ENCODE measurements at places on chromosomes 2 and 18.
A peak's percentile ranks its signal among the peaks of the same experiment; 100 is the strongest.

DNA sequence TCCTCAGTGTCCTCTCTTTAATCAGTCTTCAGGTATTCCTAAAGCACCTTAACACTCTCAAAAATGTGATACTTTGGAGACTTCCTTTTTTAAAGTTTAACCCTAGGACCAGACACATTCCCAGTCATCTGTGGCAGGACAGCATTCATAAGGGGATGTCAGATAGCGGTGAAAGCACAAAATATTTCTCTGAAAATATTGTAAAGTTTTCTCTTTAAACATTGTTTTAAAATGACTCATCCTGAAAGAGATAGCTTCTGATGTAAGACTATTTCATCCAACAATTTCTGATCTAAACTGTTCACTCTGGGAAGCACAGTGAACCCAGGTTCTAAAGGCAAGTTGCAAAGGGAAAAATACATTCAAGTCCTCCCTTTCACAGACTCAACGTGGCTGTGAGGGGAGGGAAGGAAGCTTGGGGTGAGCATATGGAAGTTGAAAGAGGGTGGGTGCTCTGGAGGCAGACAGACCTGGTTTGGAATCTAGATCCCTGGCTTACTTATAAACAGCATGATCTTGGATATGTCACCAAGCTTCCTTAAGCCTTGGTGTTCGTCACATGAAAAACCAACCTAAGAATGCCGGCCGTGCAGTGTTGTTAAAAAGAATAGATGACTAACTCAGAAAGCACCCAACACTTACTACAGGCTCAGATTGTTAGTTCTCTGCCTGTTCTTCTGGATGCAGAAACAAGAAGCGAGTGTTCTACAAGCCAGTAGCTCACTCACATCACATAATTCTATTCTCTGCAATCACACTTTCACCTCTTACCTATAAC, 12.1 kb downstream of the GALNT14 start:
- DNase-seq: no peak

- no peak for DNase-seq
Measured at GRCh38 chr2:58812771-58813344, 571.7 kb upstream of the FANCL start.

DNA sequence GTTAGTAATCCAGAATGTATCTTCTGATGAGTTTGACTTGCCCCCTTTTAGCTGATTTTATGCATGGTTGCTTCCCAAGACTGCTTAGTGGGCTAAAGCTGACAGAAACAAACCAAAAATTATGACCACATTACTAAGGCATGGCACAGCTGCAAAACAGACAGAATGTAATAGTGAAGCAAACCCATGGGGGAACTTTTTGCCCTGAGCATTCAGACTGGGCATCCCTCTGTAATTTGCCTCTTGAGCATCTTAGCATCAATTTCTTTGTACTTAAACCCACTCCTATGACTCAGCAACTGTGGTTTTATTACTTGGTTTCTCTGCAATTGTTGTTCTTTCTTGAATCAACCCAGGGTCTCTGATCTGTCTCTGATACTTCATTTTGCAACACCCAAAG, 487.3 kb upstream of the DCC start:
- DNase-seq: no peak

GRCh38 chr2:142065156-142065555, 65.7 kb downstream of the LRP1B start:
- DNase-seq: no peak

DNA sequence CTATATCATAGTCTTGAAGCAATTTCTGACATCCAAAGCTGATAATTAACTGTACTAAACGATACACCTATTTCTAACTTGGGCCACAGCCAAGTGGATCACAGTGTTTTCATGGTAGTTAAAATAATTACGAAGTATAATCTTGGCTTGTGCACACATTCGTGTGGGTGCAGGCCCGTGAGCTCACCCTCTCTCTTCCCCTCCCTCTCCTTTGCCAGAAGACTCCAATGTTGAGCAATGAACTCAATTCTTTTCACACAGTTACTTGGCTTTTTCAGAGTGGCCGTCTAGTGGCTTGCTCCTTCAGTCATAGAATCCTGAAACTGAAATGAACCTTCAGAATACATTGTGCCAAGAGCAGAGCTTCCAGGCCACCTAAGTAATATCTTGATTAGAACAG, 178.7 kb downstream of the NCKAP5 start:
- no peak for DNase-seq

DNA sequence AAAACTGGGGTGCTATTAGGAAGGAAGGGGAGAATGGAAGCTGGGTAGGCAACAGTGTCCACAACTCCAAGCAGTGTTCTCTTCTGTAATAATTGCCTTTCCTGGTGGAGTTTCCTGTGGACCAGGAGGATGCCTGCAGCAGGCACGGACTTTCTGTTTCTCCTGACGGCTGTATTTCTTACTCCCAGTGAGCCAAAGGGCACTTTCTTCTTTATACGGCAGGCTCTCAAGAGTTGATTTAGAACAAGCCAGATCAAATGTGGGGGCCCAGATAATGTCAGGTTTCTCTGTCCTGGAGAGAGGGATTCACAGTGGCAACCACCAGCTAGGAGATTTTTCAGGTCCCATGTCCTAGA, 13.0 kb upstream of the PROC start:
- no peak for DNase-seq

DNA sequence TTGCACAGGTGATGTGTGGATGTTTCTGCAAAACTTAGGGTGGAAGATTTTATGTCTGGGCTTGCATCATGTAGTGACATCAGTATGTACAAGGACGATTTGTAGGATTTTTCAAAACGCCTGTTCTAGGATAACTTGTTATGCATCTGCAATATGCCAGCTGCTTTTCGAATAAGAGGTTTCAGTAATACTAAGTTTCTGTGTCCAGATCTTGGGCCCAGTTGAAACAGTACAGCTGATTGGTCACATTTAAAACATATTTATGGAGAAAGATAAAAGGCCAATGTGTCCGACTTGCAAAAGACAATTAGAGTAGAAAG, 1.2 kb downstream of the PTPN4 start:
- DNase-seq: no peak

- no peak for DNase-seq
Measured at GRCh38 chr2:221176667-221177066, 395.4 kb downstream of the EPHA4 start.

DNA sequence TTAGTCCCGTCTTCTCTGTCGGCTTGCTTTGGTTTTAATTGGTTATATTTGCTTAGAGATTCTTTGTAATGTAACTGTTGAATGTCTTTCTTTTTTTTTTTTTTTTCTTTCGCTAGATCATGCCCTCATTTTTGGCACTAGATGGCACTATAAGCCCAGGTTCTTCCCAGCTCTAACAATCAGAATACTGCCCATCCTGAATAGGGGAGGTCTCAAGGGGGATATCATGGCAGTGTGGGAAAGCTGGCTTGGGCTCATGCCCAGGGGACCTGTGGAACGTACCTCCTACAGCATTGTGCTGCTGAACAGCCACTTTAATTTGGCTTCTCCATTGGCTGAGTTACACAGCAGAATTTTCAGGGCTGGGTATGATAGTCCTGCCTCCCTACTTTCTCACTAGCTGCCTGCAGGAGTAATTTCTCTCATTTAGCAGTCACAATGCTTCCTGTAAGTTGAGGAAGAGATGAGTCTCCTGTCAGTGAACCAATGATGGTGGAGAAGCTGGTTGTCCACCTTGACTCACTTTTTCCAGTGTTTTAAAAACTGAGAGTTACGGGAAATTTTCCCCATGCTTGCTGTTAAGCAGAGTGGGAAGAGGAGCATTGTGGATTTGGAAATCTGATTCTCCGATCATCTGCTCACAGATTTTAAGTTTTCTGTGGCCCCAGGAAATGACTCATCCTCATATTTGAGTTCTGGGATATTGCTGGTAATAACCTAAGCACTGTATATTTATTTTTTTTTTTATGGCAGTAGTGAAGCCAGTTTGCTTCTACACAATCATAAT, 47.2 kb downstream of the RAD51AP2 start:
- DNase-seq: peak; percentile 1

DNA sequence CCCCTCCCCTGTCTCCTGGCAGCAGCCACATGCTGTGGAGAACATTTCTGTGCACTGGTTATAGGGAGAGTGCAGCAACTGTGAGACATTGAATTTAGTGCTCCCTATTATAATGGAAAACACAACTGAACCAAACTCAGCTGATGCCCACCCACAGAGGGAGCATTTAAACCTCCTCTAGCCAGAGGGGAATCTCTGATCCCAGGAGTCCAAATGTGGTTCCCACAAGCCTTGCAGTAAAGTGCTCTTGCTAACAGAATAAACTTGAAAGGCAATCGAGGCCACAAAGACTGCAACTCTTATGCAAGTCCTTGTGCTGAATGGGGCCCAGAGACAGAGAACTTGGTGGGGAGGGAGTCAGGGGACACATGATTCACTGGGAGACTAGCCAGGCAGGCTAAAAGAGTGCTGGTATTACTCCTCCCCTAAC, 638.8 kb upstream of the VRK2 start:
- DNase-seq: no peak

DNA sequence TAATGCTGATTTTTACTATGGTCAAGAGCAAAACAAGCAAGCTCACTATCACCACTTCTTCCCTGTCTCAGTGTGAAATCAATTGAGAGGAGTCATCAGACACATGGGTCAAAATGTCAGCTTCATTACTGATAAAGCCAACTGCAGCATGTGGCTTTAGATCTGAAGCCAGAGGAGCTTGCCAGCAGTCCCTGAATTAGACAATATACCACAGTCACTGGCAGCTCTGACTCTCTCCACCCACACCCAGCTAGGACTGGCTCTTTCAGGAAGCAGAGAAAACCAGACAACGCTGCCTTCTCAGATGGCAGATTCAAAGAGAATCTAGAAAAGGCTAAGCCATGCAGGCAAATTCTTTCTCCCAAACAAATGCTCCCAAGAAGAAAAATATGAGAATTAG, 20.0 kb upstream of the ASB18 start:
- DNase-seq: no peak

GRCh38 chr2:36769106-36769505, 72.6 kb downstream of the VIT start:
- DNase-seq: no peak

- peak; percentile 89 for DNase-seq
Measured at GRCh38 chr18:34158881-34159690, 65.6 kb downstream of the NOL4 start.

GRCh38 chr2:108304975-108305374, 16.3 kb downstream of the SULT1C2 start:
- DNase-seq: no peak

DNA sequence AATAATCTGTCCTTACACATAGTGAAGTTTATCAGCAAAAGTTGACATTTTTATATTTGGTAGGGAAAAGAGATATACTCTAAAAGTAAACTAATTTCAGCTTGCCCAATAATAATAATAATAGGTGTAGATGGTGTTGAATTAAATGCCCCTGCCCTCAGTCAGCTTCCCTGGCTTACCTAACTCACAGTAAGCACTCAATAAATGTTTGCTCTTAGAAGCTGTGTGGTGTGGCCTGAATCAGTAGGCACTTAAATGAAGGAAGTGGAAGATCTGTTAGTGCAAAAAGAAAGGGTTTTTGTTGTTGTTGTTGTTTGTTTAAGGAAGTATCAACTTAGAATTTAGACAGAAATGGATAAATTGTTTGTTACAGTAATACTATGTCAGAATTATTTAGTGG, 36.2 kb downstream of the EML4 start:
- DNase-seq: no peak
